ENCODE measurements at places on chromosomes 2 and 18.

GRCh38 chr2:160405077-160405867 lies 88.3 kb downstream of the RBMS1 start:
- DNase-seq, result no peak

- no peak for DNase-seq
Measured at GRCh38 chr2:117557626-117558025, 256.9 kb upstream of the DDX18 start.

DNA sequence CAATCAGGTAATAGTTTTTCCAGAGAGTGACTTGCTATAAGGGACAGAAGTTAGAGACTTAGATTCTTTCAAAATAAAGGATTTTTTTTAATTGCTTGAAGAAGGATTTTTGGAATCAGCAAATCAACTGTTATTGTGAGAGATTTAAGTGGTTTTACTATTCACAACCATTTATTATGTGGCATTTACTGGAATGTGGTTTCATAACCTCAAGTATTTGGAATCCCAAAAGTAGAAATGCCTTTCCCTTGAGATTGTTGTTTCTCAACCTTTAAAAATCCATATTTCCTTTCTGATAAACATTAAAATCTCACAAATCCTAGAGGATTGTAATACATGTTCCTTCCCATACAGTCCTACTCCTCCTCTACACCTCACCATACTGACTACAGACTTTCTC lies 5.0 kb downstream of the TANK start:
- no peak for DNase-seq

- DNase-seq, result no peak
Measured at GRCh38 chr18:75133721-75134610, 75.0 kb downstream of the PTGR3 start.

- no peak for DNase-seq
Measured at GRCh38 chr2:129698593-129698992, 280.9 kb upstream of the RAB6C start.

GRCh38 chr2:58562276-58562675 lies 321.2 kb upstream of the FANCL start:
- no peak for DNase-seq

GRCh38 chr2:9973690-9974089 lies 22.2 kb downstream of the GRHL1 start:
- DNase-seq, result no peak

DNA sequence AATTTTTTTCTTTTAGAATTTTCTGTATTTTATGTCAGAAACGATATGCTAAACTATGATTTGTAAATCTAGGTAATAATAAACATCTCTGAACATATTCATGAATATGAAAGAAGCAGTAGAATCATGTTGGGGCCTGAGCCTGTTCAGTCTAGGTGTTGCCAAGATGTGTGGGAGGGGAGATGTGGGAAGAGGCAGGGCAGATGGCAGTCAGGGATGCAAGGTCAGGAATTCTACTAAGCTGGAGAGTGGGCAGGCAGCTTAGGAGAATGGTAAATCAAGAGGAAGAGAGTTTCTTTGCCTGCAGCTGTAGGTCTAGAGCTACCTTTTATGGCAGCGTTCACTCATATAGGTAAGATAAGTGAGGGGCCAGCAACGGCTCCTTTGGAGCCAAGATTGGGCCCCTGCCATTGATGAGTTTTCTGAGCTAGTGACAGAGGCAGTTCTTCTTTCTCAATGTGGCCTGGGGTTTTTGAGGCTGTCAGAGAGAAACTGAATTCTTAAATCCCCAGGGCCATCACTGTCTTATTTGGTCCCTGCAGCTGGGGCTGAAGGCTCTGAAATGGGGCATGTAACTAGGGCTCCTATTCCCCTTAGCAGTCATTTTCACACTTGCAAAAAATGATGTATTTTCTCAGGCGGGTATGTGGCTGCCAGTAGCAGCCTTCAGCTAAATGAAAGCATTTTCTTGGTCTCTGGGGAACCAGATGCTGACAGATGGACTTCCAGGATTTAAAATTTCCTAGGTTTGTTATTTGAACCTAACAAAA lies 232.8 kb downstream of the PIK3C3 start:
- DNase-seq, result no peak

DNA sequence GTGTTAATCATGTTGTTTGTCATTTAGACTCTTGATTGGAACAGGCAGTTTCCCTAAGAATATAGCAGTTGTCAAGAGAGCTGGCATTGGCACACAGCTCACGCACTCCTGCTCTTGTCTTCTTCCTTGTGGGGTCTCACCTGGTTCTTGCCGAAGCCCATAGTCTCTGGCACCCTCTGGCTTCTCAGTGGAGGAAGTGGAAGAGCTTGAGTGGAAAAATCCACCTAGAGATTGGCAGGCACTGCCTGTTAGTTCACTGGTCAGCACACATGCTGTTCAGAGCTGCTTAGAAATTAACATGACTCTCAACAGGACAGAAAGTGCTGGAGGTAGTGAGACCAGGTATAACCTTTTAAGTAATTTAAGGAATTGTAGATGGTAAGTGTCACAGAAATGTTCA lies 28.3 kb downstream of the SCTR start:
- DNase-seq, result no peak

DNA sequence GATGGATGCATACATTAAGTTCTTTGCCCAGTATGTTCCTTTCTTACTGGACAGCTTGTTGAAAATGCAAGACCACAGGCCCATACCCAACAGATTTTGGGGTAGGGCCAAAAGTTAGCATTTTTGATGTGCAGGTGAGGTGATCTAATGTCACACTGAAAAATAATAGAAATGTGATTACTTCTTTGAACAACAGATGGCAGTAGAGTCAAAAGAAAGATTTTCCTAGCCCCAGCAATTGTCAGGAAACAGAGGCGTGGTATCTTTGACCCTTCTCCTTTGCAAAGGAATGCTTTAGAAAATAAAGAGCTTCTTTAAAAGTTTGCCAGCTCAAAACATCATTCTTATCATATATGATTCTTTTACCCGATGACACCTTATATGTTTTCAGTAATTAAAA lies 343.6 kb upstream of the SYT4 start:
- peak; percentile 69 for DNase-seq

DNA sequence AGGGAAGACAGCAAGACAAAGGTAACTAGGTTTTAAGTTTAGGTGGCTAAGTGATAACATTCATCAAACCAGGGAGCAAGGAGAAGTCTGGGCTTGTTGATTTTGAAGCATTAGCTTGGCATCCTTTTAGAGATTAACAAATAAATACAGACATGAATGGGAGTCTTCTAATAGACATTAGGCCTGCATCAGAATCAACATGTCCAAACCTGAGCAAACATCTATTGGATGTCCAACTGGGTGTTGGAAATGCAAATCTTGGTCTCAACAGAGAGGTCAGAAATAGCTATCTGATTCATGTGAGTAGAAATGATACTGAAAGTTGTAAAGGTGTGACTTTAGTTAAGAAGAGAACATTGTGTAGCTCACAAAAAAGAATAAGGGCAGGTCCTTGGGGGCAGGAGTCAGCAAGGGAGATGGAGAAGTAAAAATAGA lies 85.5 kb upstream of the RND3 start:
- no peak for DNase-seq

DNA sequence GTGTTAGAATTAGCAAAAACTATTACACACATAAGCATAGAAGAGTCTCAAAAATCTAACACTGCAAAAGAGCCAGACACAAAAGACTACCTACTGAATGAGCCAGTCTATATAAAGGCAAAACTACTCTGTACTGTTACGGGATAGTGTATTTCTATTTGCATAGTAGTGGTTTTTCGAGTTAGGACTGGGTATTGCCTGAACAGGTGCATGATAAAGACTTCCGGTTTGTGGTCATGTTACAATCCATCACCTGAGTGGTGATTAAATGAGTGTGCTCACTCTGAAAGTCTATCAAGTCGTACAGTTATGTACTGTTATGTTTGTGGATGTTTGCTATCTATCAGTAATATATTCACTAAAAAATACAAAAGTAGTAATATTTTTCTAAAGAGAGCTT lies 523.3 kb upstream of the SYT4 start:
- DNase-seq, result no peak

GRCh38 chr2:44130441-44130840 lies 38.2 kb upstream of the PPM1B start:
- peak; percentile 68 for DNase-seq

GRCh38 chr18:61398961-61399705 lies 65.9 kb downstream of the CDH20 start:
- DNase-seq, result no peak

- no peak for DNase-seq
Measured at GRCh38 chr2:83536556-83536955, 922.5 kb downstream of the SUCLG1 start.

DNA sequence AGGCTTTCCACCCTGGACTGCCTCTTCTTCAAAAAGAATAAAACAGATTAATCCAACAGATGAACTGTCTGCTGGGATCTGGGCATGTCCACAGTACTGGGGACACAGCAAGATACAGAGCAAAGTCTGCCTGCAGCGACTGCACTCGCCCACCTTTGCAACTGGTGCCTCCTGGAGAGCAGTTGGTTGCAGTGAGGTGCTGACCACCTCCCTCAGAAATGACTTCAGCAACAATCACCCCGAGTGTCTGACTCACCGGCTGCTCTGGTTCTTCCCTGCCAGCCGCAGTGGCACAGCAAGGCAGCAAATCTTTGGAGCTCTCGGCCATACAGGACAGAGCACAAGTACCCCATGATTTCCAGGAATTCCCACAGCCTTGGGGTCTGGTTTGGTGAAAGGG lies 179.7 kb downstream of the ANAPC1 start:
- DNase-seq, result no peak

- DNase-seq, result no peak
Measured at GRCh38 chr2:225140723-225141122, 98.5 kb upstream of the DOCK10 start.

DNA sequence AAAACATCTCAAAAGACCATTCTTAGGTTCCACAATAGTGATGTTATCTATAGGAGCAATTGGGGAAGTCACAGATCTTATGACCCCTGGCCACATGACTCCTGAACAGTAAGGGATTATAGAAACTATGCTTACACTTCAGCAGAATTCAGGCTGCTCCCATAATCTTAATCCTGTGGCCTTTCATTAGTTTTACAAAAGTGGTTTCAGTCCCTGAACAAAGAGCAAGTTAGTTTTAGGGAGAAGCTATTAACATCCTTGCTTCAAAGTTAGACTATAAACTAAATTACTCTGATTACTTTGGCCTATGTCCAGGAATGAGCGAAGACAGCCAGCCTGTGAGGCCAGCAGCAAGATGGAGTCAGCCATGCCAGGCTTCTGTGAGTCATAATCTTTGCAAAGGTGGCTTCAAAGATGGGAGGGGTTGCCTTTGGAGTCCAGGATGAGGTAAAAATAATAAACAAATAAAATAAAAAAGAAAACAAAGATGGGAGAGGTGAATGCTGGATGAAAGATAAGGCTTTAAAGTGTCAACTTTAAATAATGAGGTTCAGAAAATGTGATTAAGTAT lies 168.7 kb upstream of the NDUFV2 start:
- no peak for DNase-seq

GRCh38 chr2:33104052-33104623 lies 157.4 kb downstream of the LTBP1 start:
- DNase-seq, result no peak

- DNase-seq, result no peak
Measured at GRCh38 chr2:86290596-86291327, 46.7 kb downstream of the REEP1 start.

DNA sequence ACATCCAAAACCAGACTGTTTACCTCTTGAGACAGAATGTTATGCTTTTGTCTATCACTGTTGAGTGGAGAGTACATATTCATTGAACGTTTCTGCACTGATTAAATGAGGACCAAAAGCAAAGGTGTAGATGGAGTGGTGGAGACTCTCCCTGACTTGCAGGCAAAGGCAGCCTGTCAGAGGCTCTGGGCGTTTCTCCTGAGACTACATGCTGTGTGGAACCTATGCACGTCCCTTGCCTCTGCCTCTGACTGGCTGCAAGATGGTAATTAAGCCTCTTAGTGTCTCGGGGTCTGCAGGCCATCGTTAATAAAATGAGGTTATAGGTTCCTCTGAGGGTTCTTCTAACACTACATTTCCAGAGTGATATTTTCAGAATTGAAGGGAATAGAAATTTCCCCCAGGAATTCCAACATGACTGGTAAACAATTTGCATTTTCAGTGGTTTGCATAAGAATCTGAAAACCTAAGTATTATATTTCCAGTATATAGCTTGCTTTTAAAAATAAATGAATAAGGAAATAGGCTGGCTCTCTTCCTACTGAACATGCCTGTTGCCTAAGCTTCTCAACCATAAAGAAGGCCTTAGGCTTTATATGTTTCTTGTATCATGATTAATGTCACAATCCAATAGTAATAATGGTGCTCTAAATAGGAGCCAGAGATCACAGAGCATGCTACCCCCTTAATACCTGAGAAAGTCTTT lies 107.4 kb downstream of the FTCDNL1 start:
- DNase-seq, result no peak
